GM04503 (cell line): ENCODE measurements at places on chromosomes 4 and X.

GRCh38 chr4:178681871-178682270, 1239.6 kb upstream of the AGA start:
- no peak for DNase-seq

- DNase-seq: no peak
These were observed 34.5 kb upstream of the SLC4A4 start for GRCh38 chr4:71304289-71304850.

DNA sequence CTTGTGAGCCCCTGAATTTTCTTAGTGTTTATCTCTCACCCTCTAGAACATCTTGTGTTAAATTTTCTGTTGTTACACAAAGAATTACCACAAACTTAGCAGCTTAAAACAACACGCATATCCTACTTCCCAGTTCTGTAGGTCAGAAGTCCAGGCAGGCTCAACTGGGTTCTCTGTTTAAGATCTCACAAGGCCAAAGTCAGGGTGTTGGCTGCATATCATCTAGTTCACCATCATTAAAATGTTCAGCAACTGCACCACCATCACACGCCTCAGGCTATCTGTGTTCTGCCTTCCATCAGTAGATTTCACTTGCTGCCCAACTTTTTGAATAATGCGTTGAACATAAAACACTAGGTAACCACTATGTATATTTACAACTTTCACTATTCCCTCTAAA, 130.5 kb downstream of the PARM1 start:
- DNase-seq: no peak

DNA sequence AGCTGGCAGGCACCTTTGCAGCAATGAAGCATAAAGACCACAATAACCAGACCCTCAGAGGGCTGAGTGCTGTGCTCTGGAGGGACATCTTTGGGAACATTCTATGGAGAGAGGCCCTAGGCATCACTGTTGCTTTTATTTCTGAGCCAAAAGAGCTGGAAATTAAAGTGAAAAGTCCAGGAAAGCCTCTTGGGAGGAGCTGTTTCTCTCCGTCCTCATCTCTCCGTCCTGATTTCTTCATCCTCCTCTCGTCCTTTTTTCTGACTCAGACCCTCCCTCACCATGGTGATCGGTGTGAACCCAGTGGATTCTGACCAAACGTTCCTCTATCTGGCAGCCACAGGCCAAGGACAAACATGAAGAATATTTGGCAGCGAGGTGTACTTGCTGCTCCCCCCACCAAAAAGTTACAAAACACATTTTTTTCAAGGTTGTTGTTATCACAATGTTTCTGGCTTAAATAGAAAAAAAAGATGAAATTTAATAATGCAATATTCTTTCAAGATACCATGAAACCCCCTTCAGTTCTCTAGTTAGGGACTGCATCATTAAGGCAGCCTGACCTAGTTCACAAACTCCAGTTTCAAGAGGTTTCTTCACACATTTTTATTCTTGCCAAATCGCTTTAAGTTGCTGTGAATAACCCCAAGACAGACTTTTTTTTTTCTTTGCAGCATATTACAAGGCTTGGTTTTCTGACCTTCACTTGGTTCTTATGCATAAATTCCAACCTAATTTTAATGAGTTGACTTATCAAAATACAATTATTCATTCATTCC, 80.2 kb downstream of the SCD5 start:
- DNase-seq: no peak

GRCh38 chrX:4936315-4936714, 1222.9 kb upstream of the PRKX start:
- DNase-seq: no peak

DNA sequence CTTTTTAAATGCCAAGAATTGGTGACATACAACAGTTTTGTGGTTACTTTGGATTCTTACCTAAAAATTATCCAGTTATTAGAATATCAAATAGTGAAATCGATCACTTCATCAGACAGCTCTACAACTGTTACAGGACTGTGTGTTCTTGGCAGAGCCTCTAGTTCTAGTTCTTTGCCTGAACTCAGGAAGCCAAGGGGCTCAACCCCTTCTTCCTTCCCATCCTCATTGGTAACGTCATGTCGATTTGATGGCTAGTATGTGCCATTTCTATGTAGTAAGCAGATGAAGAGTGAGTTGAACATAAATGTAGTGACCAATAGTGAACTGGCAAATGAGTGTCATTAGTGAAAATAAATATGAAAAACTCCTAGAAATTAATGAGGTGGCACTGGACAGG, 59.4 kb upstream of the LIMCH1 start:
- no peak for DNase-seq

- DNase-seq: no peak
These were observed 26.9 kb upstream of the RASGEF1B start for GRCh38 chr4:81498551-81499099.

GRCh38 chr4:113998531-113998930, 19.1 kb upstream of the ARSJ start:
- no peak for DNase-seq

DNA sequence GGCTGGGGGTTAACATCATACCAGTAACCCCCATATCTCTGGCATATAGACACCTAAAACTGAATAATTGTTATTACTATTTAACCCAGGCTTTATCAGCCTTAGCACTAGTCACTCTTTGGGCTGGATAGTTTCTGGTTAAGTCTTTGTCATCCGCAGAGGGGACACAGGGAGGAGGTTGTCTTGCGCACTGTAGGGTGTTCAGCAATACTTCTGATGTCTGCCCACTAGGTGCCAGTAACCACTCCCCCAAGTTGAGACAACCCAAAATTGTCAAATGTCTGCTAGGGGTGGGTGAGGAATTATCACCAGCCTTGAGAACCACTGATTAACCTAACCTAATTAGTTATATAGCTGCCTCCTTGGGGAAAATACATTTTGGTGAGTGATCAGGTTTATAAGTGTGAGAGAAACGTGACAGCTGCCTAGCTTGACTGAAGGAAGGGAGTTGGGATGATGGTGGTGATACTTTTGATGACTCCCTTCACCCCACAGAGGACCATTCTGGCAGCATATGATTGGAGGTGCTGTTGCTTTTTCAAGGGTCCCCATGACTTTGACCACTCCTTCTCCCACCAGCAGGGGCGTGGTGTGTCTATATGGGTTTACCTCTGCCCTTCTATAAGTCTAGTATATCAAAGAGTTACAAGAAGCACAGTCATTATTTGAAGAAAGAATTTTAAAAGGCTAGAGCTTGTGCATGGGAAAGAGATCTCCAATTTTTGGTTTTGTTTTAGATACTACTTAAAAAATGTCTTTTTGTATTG, 140.9 kb downstream of the STIM2 start:
- DNase-seq: no peak

DNA sequence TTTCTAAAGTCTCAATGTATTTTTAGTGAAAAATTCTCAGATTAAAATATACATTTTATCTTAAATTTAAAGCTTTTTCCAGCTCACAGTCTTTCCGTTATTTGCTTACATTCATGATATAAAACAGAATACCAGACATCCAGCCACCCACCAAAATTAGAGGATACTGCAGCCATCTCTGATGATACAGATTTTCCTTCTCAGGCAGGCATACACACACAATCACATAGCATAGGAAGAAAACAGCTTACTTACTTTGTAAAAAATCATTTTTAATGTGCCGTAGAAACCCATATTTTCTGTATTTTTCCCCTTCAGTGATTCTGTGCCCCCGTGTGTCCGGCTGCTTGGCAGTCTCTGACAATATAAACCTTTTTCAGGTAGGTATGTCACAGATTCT, 183.7 kb downstream of the FBXW7 start:
- DNase-seq: no peak

DNA sequence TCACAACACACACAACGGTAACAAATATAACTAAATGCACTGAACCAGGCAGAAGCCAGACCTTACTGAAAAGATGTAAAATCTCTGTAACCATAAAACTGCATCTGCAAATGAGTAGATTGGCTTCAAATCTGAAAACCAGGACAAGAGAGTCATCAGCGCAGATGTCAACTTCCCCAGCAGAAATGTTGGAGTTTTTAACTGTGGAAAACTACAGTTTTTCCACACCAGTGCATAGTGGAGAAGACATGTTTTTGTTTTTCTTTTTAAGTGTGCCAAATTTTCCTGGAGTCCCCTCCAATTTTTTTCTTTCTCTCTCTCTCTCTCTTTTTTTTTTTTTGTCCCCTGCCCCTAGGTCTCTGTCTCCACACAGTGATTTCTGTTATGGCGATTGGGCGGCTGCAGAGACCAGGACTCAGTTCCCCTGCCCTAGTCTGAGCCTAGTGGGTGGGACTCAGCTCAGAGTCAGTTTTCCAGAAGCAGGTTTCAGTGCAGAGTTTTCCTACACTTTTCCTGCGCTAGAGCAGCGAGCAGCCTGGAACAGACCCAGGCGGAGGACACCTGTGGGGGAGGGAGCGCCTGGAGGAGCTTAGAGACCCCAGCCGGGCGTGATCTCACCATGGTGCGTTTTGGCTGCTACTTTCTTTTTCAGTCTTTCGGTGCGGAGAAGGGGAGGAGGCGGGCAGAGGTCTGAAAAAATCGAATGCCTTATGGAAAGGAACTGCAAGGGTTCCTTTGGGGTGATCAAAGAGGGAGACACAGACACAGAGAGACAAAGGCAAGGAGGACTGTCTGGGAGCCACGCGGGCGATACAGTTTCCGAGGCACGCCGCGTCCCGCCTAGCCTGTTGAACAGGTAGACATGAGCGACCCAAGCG, at the start of gene GUCY1A1:
TSS of gene GUCY1A1 (plus strand) at position 505 of the 878 bp plus-strand sequence. CDS start 30,020 bp downstream, outside the sequence.
- no peak for DNase-seq

GRCh38 chr4:176868676-176869075, 76.0 kb upstream of the VEGFC start:
- DNase-seq: no peak

GRCh38 chr4:59536428-59536827, 1663.7 kb upstream of the ADGRL3 start:
- DNase-seq: no peak

- DNase-seq: no peak
These were observed 37.0 kb downstream of the NSG1 start for GRCh38 chr4:4423706-4424498.

DNA sequence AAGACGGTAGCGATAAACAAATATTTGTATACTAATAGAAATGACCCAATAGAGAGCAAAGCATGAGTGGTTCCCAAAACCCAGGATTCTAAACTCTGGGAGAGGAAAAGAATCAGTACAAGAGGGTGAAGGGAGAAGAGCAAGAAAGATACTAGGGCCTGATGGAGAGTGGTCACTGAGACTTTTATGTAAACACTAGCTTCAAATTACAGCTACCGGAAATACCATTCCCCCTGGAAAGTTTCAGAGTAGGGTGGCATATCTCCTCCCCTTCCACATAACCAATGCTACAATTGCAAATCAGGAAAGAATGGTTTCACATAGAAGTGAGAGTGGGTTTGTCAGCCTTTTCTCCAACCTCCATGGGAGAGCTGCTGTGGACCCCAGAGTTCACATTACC, 77.1 kb downstream of the EIF4E start:
- no peak for DNase-seq
